Glutamatergic neuron (in vitro differentiated cells): ENCODE measurements at places on chromosomes 13 and 19. TPM values are rescaled to one million over a fixed set of nuclear protein-coding genes. Genes with fewer than 3 reads are reported as not detected.

EDNRB gene
- 0.10 TPM for total RNA-seq

- no peak for DNase-seq
- H3K36me3 ChIP-seq, result no peaks in the 10 kb centered on the region
- H3K4me1 ChIP-seq, result peaks cover 3% of the 10 kb centered on the region
- no peak overlapping the region for H3K27ac ChIP-seq
These were observed 89.9 kb upstream of the MAB21L1 start for GRCh38 chr13:35566340-35566739.

DNA sequence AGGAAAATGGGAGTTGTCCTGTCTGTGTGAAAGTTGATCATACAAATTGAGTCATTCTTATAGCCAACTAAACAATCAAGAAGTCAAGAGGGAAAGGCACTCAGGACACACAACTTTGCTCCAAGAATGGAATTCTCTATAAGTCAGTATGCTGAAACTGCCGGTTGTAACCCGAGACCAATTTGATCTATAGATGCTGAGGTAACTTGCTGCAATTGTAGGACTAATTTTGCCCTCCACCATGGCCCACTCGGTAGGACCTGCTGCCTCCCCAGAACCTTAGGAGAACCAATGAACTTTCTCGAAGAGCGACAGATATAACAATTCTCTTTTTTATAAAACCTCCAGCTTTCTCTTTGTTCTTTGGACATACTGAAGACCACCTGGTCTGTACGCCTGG lies 157.0 kb downstream of the RNF17 start:
- no peak overlapping the region for H3K27ac ChIP-seq
- peaks cover 2% of the 10 kb centered on the region for H3K4me1 ChIP-seq
- peak overlapping the region; percentile 43 for H3K4me3 ChIP-seq
- DNase-seq, result no peak
- H3K27me3 ChIP-seq, result no peaks in the 10 kb centered on the region

DNA sequence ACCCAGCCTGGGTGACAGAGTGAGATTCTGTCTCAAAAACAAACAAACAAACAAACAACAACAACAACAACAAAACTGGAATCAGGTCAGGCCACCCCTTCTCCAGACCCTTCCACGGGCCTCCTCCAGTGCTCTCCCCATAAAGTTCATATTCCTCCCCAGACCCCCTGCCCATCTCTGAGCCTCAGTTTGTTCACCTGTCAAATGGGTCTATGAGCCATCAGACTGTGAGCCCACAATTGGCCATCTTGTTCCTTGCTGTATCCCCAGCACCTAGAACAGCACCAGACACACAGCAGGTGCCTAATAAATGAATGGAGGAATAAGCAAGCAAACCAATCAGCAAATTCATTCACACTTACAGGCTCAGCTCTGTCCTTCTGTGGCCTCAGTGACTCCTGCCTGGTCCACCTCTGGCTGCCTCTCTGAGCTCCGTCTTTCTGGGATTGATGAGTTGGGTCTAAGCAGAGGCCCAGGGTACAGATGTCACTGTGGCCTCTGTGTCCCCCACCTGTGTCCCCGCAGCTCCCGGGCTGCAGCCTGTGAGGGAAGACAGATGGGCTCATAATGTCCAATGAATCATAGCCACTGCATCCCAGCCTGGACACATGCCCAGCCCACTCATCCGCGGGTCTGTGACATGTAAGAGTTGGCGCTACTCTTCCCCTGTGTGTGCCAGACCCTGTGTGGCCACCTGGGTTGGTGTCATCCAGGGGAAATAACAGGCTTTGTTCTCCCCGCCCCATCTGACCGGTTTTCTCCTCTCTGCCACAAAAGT lies 19.6 kb upstream of the PTPRS start:
- peak; percentile 39 for DNase-seq
- H3K4me1 ChIP-seq, result peaks cover 3% of the 10 kb centered on the region
- H3K36me3 ChIP-seq, result no peaks in the 10 kb centered on the region

DNA sequence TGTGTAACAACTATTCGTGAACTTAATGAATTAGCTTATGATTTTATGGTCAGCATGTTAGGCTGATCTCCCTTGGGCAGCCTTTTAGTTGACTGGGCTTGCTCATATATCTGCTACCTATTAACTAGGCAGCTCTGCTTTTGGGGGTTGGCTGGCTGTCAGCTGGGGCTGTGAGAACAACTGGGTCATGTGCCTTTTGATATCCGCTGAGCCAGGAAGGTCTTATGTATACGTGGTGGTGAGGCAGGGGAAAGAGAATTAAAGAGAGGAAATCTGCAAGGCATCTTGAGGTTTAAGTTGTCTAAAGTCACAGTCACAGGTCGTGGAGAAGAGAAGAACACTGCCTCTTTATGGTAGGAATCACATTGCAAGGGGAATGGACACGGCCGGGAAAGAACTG lies 206.9 kb downstream of the LMO7 start:
- H3K36me3 ChIP-seq, result no peaks in the 10 kb centered on the region
- no peaks in the 10 kb centered on the region for H3K27me3 ChIP-seq
- no peak for DNase-seq
- H3K4me1 ChIP-seq, result no peaks in the 10 kb centered on the region
- H3K27ac ChIP-seq, result no peak overlapping the region

GRCh38 chr13:105202354-105202753 lies 1333.1 kb downstream of the EFNB2 start:
- no peak overlapping the region for H3K4me3 ChIP-seq
- H3K4me1 ChIP-seq, result peaks cover 14% of the 10 kb centered on the region
- no peak overlapping the region for H3K27ac ChIP-seq
- no peaks in the 10 kb centered on the region for H3K36me3 ChIP-seq
- no peaks in the 10 kb centered on the region for H3K27me3 ChIP-seq

MYPOP gene
- total RNA-seq, result 7.1 TPM

RTBDN gene
- total RNA-seq, result 4.8 TPM

DNA sequence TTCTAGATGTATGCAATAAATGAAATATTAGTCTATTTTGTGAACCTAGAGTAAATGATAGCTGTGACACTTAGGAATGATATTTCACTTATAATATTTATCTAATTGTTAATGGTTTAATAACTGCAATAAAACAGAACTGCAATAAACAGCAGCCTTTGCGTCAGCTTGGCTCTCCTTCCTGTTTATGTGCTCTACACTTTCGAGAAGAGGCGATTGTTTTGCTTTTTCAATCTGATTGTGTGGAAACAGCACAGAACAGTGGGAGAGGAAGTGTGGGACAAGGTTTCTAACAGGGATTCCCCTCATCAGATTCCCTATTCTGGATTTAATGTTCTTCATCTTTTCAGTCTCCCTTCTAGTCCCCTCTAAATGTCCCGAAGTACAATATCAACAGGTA lies 17.3 kb upstream of the TRPC4 start:
- H3K4me3 ChIP-seq, result no peak overlapping the region
- no peak overlapping the region for H3K27ac ChIP-seq
- H3K36me3 ChIP-seq, result no peaks in the 10 kb centered on the region
- DNase-seq, result no peak
- no peaks in the 10 kb centered on the region for H3K4me1 ChIP-seq
- H3K27me3 ChIP-seq, result no peaks in the 10 kb centered on the region

- peak overlapping the region; percentile 85 for H3K27ac ChIP-seq
- no peak for DNase-seq
- no peaks in the 10 kb centered on the region for H3K36me3 ChIP-seq
- H3K4me3 ChIP-seq, result peak overlapping the region; percentile 91
- peaks cover 6% of the 10 kb centered on the region for H3K4me1 ChIP-seq
- peaks cover 3% of the 10 kb centered on the region for H3K27me3 ChIP-seq
These were observed 1.4 kb downstream of the SLC1A5 start for GRCh38 chr19:46787040-46787330.
